ENCODE measurements at places on chromosomes 3 and 15.

GRCh38 chr15:41276831-41277230, 45.8 kb downstream of the CHP1 start:
- no peak for DNase-seq

GRCh38 chr15:40929660-40930429, 705 bp downstream of the DLL4 start:
- DNase-seq: peak; percentile 77

GRCh38 chr3:55013145-55013925, 85.5 kb upstream of the LRTM1 start:
- no peak for DNase-seq

DNA sequence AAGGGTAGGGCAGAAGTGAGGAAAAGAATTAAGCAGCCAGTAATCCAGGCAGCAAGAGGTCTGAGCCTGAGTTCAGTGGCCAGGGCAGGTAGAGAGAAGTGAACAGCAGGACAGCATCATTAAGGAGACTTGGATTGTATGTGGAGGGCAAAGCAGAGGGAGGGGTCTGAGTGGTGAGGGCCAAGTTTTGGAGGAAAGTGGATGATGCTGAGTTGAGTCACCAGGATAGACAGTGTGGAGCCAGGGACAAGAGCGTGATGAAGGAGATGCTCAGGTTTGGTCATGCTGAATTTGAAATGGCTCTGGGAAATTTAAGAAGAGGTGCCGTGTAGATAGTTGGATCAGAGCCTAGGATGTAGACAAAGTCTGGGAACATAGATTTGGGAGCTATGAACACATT, 93.1 kb downstream of the ARHGEF26 start:
- no peak for DNase-seq

DNA sequence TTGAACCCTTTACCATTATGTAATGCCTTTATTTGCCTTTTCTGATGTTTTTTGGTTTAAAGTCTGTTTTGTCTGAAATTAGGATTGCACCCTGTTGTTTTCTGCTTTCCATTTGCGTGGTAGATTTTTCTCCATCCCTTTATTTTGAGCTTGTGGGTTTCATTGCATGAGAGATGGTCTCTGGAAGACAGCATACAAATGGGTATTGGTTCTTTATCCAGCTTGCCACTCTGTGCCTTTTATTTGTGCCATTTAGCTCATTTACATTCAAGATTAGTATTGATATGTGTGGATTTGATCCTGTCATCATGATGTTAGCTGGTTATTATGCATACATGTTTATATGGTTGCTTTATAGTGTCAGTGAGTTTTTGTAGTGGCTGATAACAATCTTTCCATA, 318.7 kb upstream of the PPP2R3A start:
- DNase-seq: no peak

DNA sequence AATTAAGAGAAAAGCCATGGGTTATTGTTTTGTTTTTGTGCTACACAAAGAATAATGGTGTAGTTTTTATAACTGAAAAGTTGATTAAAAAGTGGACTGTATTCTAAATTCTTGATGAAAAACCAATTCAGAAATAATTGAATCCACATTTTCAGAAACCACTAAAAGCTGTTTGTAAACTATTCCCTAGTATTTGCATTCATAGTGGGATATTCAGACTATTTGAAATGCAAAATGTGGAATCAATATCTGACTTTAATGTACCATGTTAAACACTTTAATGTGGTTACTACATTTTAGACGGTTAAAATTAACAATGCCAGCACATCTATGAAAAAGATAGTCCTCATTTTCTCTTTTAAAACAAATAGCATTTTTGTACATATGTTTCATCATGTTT, 104.6 kb downstream of the ZIC4 start:
- DNase-seq: no peak

DNA sequence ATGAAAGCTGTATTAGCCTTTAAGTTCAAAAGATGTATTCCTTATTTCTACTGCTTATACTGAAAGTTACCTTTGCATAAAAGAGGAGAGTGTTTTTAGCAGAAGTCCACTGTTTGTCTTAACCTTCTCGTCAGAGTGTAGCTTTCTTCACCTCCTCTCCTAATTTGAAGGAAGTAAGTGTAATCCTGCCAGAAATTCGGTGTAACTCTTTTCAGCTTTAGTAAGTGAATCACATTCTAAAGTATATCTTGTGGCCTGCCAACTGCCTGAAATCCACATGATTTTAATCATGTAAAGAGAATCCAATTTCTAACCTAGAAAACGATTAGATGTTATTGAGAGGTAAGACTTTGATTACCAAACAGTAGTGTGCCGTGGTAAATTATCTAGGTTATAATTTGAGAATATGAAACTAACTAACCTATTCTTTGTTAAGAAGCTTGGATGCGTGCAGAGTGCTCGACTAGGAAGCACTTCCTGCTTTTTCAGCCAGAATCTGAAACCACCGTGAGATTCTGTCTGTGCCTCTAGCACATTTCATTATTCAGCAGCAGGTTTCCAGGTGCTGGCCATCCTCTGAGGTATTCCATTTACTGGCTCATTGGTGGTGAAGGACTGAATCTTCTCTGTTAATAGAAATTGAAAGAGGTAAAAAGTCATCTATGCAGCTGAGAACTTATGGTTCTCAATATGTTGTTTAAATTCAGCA, 7.5 kb downstream of the GYG1 start:
- DNase-seq: no peak

GRCh38 chr3:140053794-140054193, 118.8 kb downstream of the CLSTN2 start:
- no peak for DNase-seq

GRCh38 chr3:189771842-189772450, 140.8 kb downstream of the TP63 start:
- DNase-seq: no peak

- no peak for DNase-seq
Observed at GRCh38 chr3:106206613-106207012, 337.8 kb upstream of the CBLB start.

DNA sequence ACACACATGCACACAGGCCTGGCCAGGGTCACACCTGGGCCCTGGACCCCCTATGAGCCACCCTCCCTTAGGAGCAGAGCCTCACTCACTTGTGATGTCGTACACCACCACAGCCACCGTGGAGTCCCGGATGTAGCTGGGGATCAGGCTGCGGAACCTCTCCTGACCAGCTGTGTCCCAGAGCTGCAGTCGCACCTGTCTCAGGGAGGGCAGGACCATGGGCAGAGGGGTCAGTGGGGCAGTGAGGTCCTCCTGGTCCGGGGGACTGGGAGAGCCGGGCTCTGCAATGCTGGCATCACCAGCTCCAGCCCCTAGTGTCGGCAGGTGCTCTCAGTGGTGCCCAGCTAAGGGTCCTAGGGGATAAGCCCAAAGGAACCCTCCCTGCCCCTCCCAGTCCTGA, 35.6 kb downstream of the SRPRB start:
- DNase-seq: no peak

DNA sequence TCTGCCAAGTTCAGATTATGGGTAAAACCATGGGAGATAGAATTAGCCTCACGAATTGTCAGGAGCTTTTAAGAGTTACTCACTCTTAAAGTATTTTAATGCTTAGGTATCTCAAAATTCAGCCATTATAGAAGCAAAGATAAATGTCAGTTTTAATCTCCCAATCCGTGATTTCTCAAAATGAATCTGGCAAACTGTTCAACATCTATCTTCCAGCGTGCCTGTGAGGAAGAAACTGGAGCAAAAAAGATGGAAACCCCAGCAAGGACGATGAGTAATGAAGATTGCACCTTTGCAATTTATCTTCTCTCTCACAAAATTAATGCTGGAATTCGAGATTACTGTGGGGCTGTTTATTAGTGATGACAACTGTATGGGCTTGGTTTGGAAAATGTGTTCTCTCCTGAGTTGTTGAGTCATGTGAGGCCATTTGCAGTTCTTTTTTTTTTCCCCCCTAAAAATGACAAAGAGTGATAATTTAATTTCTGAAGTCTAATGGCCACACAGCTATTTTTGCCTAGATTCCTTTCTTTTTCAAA, 70.5 kb downstream of the PYDC2 start:
- DNase-seq: no peak

- no peak for DNase-seq
Observed at GRCh38 chr15:34147371-34148140, 45.7 kb downstream of the PGBD4 start.

- DNase-seq: no peak
Observed at GRCh38 chr3:162629372-162629771, 1132.8 kb downstream of the OTOL1 start.

DNA sequence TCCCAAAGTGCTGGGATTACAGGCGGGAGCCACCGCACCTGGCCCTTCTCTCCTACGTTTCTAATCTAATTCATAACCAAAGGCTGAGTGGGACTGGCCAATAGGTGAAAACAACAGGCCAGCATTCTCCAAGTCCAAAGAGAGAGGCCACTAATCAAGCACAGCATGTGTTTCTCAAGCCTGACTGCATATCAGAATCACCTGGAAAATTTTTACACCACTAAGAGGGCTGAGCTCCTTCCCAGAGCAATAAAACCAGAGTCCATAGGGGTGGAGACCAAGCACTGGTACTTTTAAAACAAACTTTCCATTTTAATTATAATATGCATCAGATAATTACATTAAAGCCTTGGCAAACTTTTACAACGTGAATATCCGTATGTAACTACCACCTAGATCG, 254.4 kb downstream of the OPA1 start:
- DNase-seq: no peak

DNA sequence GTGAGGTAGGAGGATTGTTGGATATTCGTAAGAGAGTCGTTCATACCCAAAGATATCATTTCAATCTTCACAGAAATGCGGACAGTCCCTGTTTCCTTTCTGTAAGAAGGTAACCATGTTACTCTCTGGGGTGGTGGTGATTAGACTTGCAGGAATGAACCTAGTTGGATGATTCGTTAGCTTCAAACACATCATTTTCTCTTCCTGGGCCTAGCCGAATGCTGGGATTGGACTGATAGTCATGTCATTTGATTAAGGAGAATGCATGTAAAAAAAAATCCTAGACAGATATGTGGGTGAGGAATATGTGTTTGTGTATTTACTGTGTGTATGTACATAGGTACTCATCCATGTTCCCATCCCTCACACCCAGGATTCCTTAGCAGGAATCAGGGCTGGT, 12.4 kb downstream of the SLCO3A1 start:
- no peak for DNase-seq

DNA sequence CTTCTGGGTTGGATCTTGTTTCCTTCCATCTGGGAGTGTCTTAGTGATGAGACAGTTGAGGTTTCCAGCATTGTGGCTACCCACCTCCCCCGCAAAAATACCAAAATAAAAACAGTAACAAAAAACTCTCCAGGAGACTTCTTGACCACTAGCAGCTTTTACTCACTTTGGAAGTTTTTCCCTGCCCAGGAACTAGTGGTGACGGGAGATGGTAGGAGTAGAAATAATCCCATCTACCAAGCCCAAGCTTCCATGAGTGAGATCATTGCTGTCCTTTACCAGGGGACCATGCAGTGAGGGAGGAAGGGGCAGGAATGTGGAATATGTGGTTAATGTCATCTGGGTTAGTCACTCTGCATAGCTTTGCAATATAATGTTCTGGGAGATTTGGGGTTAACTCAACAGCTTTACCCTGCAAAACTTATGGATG, 187.7 kb downstream of the ITPR1 start:
- no peak for DNase-seq

- DNase-seq: peak; percentile 54
Observed at GRCh38 chr3:63975723-63976122, 47.6 kb downstream of the PSMD6 start.

DNA sequence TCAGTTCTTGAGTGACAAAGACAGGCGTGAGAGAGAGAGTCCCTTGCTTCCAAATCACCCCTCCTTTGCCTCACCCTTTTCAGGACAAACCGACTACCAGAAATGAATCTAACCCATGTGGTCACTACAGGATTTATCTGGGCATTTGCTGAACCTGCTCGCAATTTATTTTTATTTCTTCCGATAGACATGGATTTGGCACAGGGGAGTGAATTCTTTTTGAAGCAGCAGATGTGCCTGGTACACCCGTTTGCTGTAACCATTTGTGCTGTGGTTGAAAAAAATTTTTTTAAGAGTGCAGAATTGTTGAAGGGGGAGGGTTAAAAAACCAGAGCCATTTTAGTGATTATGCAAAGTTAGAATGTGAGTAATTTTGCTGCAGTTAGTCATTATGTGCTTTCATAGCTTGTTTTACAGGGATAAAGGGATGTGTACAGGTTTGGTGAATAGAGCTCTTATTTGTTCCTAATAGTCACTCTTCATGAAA, 442.0 kb downstream of the LPP start:
- no peak for DNase-seq

- DNase-seq: no peak
Observed at GRCh38 chr3:120854908-120855526, 53.0 kb upstream of the STXBP5L start.

GRCh38 chr3:23442598-23443383, 239.7 kb downstream of the UBE2E2 start:
- no peak for DNase-seq

DNA sequence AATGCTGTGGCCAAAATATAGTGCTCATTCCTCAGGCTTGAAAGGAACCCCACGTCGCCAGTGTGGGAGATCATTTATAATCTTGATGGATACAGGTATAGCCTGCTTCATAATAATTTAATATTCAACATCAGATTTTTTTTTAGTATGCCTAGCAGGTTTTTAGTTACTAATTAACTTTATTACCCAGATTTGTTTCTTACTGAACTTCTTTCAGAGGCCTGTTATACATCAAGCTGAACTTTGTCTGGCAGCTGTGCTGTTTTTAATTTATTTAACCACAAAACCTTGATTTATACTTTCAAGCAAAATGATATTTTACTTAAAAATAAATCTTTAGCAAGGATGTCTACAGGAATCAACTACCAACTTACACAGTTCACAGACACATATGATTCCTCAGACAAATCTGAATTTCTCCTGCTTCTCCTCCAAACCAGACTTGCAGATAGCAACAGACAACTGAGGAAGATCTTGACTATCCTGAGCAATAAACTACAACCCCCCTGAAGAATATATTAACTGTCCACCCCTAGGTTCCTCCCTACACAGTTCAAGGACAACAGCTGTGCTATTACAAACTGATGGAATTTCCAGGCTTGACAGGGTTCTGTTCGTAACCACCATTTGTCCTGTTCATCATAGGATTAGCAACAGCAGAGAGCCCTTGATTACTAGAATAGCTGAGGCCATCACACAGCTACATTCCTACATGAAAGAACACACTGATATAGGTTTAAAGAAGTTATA, 610 bp downstream of the MAP4 start:
- no peak for DNase-seq

- DNase-seq: no peak
Observed at GRCh38 chr3:99315896-99316295, 322.5 kb upstream of the COL8A1 start.
